Osteoblast (primary cell): ENCODE measurements at places on chromosomes 11 and 22. TPM values are rescaled to one million over a fixed set of nuclear protein-coding genes. Genes with fewer than 3 reads are reported as not detected.

The INTS4 gene
- total RNA-seq = 35.8 and 43.6 TPM in 2 replicates

GRCh38 chr11:1127664-1128162 lies 30.0 kb upstream of the MUC5AC start:
- no peak overlapping the region for H3K4me3 ChIP-seq
- peak; percentile 84 for DNase-seq
- H3K27me3 ChIP-seq = peaks cover 12% of the 10 kb centered on the region
- no peaks in the 10 kb centered on the region for H3K36me3 ChIP-seq
- H3K4me1 ChIP-seq = no peaks in the 10 kb centered on the region
- no peak overlapping the region for H3K27ac ChIP-seq

The CBX7 gene
- 12.7 and 14.5 TPM in 2 replicates for total RNA-seq

DNA sequence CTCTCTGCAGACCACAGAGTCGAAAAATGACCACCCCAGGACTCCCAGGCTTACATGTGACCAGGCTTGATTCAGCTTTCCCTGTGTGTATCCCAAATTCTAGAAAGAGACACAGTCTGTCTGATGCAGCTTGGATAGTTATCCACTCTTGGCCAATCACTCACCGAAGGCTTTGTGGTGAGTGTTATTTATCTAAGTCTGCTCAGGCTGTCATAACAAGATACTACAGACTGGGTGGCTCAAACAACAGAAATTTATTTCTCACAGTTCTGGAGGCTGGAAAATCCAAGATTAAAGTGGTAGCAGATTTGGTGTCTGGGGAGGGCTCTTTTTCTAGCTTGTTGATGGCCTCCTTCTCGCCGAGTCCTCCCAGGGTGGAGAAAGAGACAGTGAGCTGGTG lies 63.2 kb downstream of the ZBTB16 start:
- DNase-seq = no peak
- H3K36me3 ChIP-seq = no peaks in the 10 kb centered on the region
- peaks cover 46% of the 10 kb centered on the region for H3K27me3 ChIP-seq
- H3K4me1 ChIP-seq = no peaks in the 10 kb centered on the region
- no peak overlapping the region for H3K27ac ChIP-seq

The KCNJ1 gene
- total RNA-seq = not detected in 2 replicates

- peak; percentile 78 for DNase-seq
- H3K27me3 ChIP-seq = no peaks in the 10 kb centered on the region
- H3K27ac ChIP-seq = no peak overlapping the region
- H3K4me1 ChIP-seq = no peaks in the 10 kb centered on the region
- H3K4me3 ChIP-seq = no peak overlapping the region
These were observed 30.7 kb upstream of the ARFGAP3 start for GRCh38 chr22:42887523-42888507.

The ASCL2 gene
- not detected in 2 replicates for total RNA-seq
